ENCODE measurements at places on chromosomes 7 and 10.

GRCh38 chr7:46852795-46853194 is 729.1 kb downstream of the TNS3 start:
- DNase-seq = no peak

DNA sequence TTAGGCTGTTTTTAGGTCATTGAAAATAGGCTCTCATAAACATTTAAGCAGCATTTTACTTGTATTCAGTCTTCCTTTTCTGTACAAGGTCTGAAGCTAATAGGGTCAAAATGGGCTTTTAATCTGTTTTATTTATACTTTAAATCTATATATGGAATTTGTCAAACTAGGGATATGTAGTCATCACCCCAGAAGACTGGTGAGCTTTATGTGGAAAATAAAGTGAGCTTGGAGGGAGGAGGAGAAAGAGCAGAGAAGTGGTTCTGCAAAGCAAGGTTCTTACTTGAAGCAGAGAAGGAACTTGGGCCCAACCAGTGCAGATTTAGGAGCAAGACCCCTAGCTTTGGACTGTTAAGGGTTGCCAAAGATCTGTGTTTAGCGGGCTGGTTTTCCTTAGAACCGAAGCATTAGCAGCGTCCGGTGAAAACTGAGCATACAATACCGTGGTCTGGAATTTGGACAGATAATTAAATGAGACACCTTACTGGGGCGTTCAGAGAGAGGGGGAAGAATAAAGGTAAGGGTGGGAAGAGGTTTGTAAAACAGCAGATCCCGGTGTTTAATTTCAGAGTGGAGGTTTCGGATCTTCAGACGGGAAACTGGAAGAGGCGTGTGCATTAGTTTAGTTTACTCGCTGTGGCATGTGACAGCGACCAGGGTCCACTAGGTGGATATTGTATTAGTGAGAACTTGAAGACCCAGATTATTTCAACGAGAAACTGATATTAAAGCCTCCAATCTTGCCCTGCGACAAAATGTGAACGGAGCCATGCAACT is 2.4 kb downstream of the BAMBI start:
- DNase-seq = no peak

GRCh38 chr7:50502001-50502684 is 52.0 kb upstream of the FIGNL1 start:
- peak; percentile 28 for DNase-seq

DNA sequence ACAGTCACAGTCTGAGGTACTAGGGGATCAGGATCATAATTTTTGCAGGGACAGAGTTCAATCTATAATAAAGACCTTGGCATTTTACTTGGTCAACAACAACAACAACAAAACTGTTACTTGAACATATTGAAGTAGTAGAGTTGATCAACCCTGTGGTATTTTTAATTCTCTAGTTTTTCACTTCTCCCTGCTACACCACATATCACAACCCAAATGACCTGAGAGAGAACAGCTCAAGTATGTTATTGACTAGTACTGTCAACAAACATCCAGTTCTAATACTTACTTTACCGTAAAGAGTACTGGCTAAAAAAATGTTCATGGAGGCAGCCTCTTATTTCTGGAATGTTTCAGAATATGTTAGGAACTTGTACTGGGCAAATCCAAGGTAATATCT is 90.5 kb upstream of the FAM3C start:
- no peak for DNase-seq

- peak; percentile 48 for DNase-seq
These were observed 141.2 kb downstream of the MLLT10 start for GRCh38 chr10:21675157-21675796.

GRCh38 chr10:116769791-116770190 is 27.4 kb upstream of the HSPA12A start:
- DNase-seq = no peak

DNA sequence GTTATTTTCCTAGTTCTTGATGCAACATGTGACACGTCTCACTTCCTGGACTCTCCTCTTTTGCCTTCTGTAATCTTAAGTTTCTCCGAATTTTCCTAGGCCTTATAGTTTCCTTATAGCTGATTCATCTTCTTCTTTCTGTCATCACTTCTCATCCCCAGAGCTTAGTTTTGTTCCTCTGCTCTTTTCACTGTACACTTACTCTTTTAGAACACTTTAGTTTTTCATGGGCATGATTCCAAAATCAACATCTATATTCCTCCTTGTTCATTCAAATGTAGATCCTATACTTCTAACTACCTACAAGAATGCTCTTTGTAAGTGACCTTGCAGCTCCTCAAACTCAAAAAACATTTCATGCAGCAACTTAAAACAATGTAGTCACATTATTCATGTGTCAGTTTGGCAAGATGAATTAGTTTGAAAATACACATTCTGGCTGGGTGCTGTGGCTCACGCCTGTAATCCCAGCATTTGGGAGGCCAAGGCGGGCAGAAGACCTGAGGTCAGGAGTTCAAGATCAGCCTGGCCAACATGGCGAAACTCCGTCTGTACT is 13.1 kb upstream of the SLC26A3 start:
- no peak for DNase-seq

GRCh38 chr7:151244196-151244840 is 4.2 kb downstream of the SMARCD3 start:
- DNase-seq = peak; percentile 55

- DNase-seq = no peak
These were observed 234.6 kb upstream of the PITRM1 start for GRCh38 chr10:3407208-3407607.

GRCh38 chr10:109961174-109962001 is 38.1 kb upstream of the XPNPEP1 start:
- DNase-seq = no peak

DNA sequence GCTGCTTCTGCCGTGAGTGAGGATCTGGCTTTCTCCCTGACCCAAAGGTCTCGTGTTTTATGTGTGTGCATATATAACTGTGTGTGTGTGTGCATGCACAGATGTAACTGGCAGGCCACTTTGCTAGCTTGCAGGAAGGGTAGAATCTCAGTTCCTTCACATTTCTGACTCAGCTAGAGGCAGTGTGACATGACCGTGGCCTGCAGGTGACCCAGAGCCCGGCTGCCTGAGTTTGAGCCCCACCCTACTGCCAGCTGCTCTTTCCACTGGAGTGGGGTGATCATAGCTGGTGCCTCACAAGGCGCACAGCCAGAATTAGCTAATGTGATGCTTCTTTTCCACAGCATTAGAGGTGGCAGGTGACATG is 9.3 kb upstream of the MYL7 start:
- no peak for DNase-seq

DNA sequence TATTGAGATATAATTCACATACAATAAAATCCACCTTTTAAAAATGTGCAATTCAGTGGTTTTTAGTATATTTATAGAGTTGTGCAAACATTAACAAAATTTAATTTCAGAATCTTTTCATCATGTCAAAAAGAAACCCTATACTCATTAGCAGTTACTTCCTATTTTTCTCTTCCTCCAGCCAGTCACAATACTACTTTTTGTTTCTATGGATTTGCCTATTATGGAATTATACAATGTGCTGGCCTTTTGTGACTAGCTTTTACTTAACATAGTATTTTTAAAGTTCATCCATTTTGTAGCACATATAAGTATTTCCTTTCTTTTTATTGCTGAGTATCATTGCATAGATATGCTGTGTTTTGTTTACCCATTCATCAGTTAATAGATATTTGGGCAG is 199.9 kb upstream of the IMMP2L start:
- no peak for DNase-seq

GRCh38 chr7:77627309-77627676 is 69.0 kb upstream of the RSBN1L start:
- DNase-seq = no peak

DNA sequence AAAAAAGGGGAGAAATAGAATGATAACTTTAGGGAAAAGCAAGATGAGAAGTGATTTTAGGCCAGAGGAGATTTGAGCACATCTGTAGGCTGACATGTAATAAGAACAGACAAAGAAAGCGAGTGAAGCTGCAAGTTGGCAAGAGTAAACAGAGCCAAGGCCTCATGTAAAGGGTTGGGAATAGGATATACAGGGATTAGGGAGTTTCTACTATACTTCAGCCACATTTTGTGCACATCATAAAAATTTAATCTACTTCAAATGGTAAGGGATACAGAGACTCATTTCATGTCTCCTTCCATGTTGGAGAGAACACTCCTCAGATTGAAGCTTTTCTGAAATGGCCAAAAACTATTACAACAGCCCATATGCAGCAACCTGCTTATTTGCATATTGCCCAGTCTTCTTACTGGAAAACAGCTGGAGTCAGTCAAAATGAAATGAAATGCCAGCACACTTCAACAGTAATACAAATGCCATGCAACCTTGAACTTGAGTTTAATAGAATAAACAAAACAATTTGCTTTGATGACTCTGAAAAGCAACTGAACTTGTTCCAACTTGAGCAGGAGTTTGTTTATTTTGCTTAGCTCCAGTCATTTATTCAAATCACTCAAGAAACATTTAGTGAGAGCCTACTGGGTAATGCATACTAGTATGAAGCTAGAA is 49.9 kb downstream of the NRCAM start:
- no peak for DNase-seq

DNA sequence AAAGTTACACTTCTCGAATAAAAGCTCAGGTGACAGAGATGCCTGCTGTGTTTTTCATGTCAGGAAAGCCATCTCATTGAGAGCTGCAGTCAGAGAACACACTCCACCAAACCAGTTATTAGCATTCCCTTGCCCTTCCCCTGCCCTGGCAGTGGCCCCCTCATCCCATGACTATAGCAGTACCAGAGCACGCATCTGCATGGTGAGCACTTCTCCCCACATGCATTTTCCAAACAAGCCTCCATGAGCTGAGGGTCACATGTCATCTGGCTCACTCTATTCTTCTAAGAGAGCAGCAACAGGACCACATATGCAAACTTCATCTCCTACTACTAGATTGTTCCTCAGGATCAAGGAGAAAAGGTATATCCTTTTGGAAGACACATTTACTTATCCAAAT is 42.4 kb upstream of the FGL2 start:
- DNase-seq = no peak

DNA sequence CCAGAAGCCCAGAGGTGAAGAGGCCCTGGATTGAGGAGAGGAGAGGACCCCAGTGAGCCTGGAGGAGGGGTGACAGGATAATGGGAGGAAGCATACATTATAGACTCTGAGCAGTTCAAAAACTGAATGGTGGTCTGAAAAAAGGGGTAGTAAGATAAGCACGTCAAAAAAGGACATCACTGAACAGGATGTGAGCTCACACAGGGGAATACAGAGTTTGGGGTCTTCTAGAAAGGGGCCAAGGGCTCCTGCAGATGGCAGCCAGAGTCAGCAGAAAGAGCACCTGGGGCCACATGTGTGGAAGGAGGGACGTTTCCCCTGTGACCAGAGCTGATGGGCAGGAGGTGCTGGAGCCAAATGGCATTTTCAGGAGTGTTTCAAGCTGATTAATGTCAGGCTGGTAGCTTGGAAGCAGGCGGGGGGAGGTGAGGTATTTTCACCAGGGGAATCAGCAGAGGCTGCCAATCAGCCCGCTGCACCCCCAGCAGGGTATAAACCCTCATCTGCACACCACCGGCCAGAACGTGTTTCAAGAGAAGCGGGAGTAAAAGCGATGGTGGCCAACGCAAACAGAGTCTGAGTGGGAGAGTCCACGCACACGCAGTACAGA is 85.8 kb downstream of the TNS3 start:
- DNase-seq = no peak

DNA sequence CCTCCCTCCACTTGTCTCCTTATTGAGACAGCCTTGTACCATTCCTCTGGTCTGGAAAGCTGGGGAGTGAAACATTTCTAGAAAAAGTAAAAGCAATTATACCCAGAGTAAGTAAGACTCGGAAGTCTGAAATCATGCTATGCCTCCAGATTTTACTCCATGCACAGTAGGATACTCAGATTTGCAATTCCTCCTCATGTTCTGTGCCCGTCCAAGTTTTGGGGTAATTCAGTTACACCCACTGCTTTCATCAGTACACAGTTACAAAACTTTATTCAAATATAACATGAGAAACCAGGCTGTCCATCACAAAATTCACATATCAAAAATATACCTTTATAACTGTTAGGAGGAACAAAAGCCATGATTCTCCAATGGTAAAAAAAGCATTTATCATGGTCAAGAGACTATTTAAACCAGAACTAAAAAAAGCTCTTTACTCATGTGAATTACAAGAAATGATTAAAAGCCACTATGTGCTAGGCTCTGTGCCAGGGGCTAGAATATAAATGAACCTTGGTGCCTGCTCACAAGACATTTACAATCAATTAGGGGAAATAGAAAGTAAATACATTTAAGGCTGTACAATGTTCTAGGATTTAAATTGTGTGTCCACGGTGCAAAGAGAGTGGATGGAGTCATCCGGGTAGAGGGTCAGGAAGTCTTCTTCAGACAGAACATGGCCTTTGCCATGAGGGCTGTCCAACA is 320.2 kb downstream of the ELMO1 start:
- no peak for DNase-seq

DNA sequence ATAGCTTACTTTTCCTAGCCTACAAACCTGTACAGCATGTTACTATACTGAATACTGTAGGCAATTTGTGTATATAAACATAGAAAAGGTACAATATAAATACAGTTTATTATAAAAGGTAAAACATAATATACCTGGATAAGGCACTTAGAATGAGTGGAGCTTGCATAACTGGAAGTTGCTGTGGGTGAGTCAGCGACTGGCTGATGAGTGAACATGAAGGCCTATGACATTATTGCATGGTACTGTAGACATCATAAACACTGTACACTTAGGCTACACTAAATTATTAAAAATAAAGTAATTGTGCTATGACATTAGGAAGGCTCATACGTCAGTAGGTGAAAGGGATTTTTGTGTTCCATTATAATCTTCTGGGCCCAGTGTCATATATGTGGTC is 228.8 kb downstream of the HDAC9 start:
- DNase-seq = no peak

GRCh38 chr7:107788216-107788615 is 14.8 kb downstream of the SLC26A3 start:
- no peak for DNase-seq

- DNase-seq = no peak
These were observed 108.9 kb downstream of the NKX6-2 start for GRCh38 chr10:132677096-132677472.

All from Jurkat, Clone E6-1 (cell line).